GM04504 (cell line): ENCODE measurements at places on chromosomes 1 and 21.

GRCh38 chr1:17741052-17741451 is 14.1 kb upstream of the ACTL8 start:
- DNase-seq = no peak

- DNase-seq = no peak
Observed at GRCh38 chr1:95650631-95651030, 416.6 kb downstream of the RWDD3 start.

GRCh38 chr1:86846164-86846647 is 67.7 kb downstream of the SELENOF start:
- peak; percentile 71 for DNase-seq

GRCh38 chr1:10152709-10153284 is 57.6 kb upstream of the KIF1B start:
- peak; percentile 12 for DNase-seq

GRCh38 chr1:219049501-219049900 is 124.2 kb upstream of the LYPLAL1 start:
- no peak for DNase-seq

GRCh38 chr1:60134716-60135115 is 61.1 kb upstream of the C1orf87 start:
- DNase-seq = no peak
